ENCODE measurements at places on chromosomes 4 and X.

GRCh38 chrX:16711893-16712547, 449 bp downstream of the CTPS2 start:
- no peak for DNase-seq

DNA sequence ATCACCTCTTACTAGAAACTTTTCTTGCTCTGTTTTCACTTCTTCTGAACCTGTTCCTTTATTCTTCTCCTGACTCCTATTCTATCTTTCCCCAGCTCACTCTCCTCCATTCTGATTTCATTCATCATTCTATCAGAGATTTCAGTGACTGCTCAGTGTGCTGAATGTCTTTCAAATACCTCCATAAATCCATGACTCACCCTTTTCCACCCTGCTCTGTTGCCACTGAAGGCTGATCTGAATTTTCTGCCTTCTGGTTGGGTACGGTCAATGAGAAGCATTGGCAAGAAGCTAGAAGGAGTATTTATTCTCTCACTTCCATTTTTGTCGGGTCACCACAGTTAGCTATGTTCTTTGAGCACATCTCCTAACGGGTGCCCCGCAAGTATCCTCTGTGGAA, 265.9 kb downstream of the CBLL2 start:
- no peak for DNase-seq

- DNase-seq, result no peak
These were observed 420.5 kb downstream of the SLITRK2 start for GRCh38 chrX:146238173-146238572.

- no peak for DNase-seq
These were observed 136.2 kb upstream of the RASGEF1B start for GRCh38 chr4:81607950-81608349.

- DNase-seq, result no peak
These were observed 345.7 kb upstream of the HS3ST1 start for GRCh38 chr4:11774346-11774745.

DNA sequence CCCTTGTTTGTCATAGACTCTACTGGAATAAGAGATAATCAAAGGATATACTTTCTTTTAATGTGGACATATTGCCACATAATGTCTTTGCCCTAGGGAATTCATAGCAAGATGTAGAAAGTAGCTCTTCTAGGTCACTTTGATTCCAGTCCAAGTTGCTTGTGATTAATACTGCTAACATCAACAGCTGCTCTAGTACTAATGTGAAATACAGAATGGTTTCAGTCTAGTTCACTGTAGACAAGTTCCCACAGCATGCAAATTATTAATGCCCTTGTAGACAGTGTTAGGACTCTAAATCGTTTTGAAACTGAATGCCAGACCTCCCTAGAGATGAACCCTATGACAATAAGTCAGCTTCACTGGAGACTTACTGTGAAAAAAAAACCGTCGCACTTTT, 494.6 kb upstream of the ATOH1 start:
- no peak for DNase-seq

GRCh38 chr4:76931087-76931486, 18.5 kb upstream of the SEPTIN11 start:
- no peak for DNase-seq

DNA sequence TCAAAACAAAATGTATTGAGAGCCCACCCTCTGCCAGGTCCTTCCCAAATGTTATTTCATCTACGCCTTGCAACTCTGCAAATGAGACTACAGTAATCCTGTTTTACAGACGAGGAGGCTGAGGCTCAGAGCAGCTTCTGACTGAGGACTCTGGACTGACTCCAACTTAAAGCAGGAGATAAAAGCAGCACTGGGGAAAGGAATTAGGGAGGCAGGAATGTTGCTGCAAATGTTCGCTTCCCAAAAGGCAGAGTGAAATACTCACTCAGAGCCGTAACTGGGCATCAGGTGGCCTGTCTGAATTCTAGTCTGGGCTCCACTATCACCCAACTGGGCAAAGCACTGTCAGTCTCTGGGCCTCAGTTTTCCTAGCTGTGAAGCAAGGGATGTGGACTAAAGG, 94.7 kb upstream of the SRD5A3 start:
- no peak for DNase-seq

DNA sequence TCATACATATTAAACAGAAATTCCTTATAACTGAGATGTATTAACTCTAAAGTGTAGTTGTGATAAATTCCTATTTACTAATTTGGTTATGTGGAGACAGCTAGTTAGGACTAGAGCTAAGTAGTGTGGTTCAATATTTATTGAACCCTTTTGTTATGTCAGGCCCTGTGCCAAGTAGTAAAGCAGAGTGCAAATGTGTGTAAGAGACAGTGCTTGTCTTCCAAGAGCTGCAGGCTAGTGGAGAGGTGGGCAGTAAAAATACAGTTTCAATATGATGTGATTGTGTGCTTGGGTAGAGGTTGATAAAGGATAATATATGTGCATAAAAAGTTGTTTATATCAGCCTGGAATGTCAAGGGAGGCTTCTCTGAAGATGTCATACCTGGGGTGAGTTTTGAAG, 80.0 kb downstream of the TBC1D19 start:
- no peak for DNase-seq

GRCh38 chrX:34874763-34875162, 67.8 kb upstream of the FAM47B start:
- DNase-seq, result no peak

DNA sequence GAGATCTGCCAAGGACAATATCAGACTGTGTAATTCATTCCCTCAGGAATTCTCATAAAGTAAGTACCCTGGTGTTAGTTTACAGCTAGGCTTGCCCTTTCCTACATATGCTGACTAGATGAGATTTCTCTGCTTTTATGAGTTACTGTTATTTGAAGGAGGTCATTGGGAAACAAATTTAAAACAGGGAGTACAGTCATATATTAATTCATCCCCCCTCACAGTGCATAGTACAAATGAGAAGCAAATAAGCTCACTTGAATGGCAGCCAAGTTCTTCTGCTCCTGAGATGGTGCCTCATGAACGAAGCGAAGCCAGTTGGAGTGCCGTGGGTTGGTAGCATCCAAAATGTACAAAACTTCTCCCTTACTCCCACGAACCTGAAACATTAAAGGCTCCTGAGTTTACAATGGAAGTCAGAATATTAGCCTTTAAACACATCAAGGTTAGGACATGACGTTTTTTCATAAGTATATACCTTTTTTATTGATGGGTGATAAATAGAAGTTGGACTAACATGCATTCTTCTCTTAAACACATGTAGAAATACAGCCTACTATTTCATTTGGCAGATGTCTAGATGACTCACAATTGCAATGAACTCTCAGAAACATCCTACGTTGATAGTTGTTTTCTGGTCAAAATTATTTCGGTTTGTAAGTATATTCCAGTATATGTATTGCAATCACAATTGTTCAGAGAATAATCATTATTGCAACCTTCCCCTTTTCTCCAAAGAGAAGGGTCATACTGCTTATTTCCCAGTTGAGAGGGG, 69.2 kb downstream of the PRDM5 start:
- DNase-seq, result no peak

DNA sequence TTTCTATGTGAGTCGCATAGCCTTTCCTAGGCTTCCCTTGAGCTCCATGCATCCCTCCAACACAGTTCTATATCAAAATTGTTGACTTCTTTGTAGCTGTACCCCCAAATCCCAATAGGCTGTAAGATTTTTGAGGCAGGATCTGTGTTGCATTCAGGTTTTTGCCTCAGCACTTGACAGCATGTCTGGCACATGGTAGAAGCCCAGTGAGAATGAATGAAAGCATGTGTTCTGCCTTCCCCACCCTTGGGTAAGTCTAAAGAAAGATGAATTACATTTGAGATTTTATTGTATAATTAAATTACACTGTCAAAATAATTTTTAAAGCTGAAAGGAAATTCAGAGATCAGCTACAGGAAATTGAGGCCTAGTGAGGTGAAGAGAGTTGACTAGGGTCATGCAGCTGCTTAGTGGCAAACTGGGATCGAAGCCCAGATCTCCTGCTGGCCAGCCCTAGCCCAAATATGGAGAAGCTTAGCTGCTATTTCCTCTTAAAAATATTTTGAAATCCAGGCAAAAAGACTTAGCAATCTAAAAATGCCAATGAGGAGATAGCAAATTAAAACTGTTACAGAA, 122.5 kb downstream of the SPATA18 start:
- peak; percentile 67 for DNase-seq

- DNase-seq, result no peak
These were observed 69.2 kb downstream of the PTCHD1 start for GRCh38 chrX:23403849-23404248.

- DNase-seq, result peak; percentile 76
These were observed 301.4 kb upstream of the AADAT start for GRCh38 chr4:170391066-170391740.

GRCh38 chrX:130171446-130172126, at the start of gene RAB33A:
Gene RAB33A (plus strand): TSS chrX:130171962. CDS start chrX:130172063, 101 bp downstream.
- no peak for DNase-seq

- no peak for DNase-seq
These were observed 10.1 kb upstream of the CPLX1 start for GRCh38 chr4:836003-836511.

GRCh38 chr4:19327364-19327763, 924.3 kb upstream of the SLIT2 start:
- no peak for DNase-seq

DNA sequence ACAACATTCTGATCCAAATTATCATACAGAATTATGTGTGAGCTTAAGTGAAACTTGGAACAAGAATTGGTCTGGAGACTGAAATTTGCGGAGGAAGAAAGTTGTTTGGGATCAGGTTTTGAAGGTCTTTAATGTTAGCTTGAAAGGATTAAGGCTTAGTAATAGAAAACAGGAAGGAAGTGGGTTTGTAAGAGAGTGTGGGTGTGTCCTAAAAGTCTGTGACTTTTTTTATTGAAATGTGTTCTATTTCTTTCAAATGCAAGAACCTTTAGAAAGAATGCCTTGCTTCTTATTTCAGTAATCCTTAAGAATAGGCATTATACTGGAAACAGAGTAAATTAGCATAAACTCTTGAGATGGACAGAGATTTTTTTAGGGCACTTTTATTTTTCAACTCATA, 198.0 kb downstream of the GALNTL6 start:
- no peak for DNase-seq

DNA sequence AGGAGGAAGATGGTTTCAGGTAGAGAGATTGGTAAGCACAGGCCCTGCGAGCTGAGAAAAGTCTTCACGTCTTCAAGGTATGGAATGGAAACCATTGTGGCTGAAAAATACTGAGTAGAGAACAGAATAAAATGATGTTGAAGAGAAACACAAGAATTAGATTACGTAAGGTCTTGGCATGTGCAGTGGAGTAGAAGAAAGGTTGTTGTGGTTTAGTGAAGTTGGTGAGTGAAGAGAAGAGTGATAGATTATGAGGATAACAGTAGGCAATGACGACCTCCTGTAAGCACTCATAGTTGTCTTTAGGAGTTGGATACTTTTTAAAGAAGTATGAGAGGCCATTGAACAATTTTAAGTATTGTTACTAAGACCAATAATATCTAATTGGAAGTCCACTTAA, 642.6 kb downstream of the PCDH7 start:
- no peak for DNase-seq

GRCh38 chr4:2413821-2414610, 4.4 kb downstream of the ZFYVE28 start:
- no peak for DNase-seq

GRCh38 chrX:139209342-139209741, 321.2 kb upstream of the F9 start:
- DNase-seq, result no peak

GRCh38 chrX:63561425-63561824, 210.3 kb upstream of the SPIN4 start:
- DNase-seq, result no peak

GRCh38 chrX:120468825-120469525, at the start of gene LAMP2:
Gene LAMP2 (minus strand): TSS chrX:120469296. CDS start chrX:120469169, 127 bp downstream.
- DNase-seq, result peak; percentile 64

DNA sequence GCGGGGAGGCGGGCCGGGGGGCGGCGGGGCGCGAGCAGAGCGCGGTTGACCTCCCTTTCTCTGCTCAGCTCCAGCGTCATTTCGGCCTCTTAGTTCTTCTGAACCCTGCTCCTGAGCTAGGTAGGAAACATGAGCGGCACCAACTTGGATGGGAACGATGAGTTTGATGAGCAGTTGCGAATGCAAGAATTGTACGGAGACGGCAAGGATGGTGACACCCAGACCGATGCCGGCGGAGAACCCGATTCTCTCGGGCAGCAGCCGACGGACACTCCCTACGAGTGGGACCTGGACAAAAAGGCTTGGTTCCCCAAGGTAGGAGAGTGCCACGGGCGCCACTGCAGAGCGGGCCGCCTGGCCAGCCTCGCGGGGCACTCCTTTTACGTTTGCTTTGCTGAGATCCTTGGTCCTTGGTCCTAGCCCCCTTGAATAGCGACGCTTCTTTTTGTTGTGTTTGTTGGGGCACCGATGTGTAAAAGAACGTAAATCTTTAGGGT, at the start of gene HTATSF1:
Gene HTATSF1 (plus strand): TSS at position 37 of the 497 bp plus-strand sequence. CDS start 93 bp downstream, at position 130.
- no peak for DNase-seq

- DNase-seq, result no peak
These were observed 24.1 kb upstream of the MTM1 start for GRCh38 chrX:150544222-150544787.

GRCh38 chrX:9906919-9907318, 60.2 kb upstream of the CLDN34 start:
- DNase-seq, result no peak

DNA sequence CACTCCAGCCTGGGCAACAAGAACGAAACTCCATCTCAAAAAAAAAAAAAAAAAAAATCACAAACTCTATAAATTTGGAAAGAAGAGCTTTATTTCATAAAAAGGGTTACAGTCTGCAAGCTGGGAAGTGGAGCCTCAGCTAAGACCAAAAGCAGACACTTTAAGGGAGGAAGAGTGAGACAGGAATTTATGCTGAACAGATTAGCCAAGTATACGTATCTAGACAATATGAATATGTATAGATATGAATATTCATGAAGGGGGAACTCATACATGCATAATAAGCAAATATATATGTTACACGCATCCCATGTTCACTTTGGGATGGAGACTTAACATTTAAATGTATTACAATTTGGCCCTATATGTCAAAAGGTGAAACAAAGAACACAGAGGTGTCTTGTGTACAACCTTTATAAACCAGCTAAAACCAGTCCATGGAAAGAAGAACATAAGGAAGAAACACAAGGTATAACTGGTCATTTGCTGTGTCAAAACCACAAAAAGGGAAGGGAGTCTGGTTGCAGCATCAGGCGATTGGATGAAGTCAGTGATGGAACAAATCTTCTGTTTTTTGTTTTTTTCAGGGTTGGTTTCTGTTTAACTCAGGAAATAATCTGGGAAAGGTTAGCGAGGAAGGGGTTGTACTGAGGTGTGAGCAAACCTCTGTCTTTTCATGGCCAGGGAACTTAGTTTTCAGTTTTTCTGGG, 130.0 kb upstream of the MAOA start:
- DNase-seq, result no peak

GRCh38 chr4:121462660-121463261, 81.9 kb upstream of the QRFPR start:
- DNase-seq, result peak; percentile 36

- DNase-seq, result no peak
These were observed 383.2 kb downstream of the PACRGL start for GRCh38 chr4:21083413-21083812.

All from GM04504 (cell line).